GDM1 (cell line): ENCODE measurements at places on chromosomes 12 and 14.

- DNase-seq: no peak
Measured at GRCh38 chr12:92698474-92698873, 4.3 kb upstream of the PLEKHG7 start.

GRCh38 chr12:2652011-2652400 is 142.8 kb upstream of the FKBP4 start:
- DNase-seq: no peak

DNA sequence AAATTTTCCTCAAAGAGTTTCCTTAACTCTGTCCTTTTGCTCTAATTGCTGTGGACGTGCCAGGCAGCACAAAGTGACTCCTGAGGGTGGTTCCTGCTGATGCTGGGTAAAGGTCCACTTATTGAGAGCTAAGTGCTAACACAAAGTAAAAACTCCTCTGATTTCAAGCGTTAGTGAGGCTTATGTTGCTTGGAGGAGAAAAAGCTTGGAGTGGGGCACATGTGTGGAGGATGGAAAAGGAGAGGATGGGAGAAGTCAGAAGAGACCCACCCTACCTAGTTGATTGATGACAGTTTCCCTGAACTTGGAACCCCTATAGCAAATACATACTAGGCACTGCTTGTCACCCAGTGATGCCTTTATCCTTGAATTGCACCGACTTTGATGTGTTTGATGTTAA is 10.1 kb upstream of the SLC11A2 start:
- no peak for DNase-seq

DNA sequence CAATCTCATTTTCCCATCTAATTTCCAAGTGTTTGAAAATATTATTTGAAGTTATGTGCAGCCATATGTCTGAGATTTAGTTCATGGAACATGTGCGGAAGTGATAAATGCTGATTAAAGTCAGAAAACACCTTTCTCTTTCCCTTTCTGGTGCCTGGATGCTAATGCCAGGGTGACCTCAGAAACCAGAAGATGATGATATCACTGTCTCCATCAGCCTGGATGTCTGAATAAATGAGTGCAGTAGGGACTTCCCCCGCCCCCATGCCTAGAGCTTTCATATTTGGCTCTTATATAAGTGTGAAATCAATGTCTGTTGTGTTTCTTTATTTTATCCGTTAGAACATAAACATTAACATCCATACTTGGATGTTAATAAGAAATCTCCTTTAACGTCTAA is 261.9 kb upstream of the LRIG3 start:
- no peak for DNase-seq
